ENCODE measurements at places on chromosomes 2 and 18.

- DNase-seq: no peak
Observed at GRCh38 chr2:37877457-37878315, 47.4 kb upstream of the RMDN2 start.

- no peak for DNase-seq
Observed at GRCh38 chr2:222298311-222299150, at the start of gene PAX3. PAX3 (minus strand) TSS chr2:222298998; CDS start chr2:222298615, 383 bp downstream.

DNA sequence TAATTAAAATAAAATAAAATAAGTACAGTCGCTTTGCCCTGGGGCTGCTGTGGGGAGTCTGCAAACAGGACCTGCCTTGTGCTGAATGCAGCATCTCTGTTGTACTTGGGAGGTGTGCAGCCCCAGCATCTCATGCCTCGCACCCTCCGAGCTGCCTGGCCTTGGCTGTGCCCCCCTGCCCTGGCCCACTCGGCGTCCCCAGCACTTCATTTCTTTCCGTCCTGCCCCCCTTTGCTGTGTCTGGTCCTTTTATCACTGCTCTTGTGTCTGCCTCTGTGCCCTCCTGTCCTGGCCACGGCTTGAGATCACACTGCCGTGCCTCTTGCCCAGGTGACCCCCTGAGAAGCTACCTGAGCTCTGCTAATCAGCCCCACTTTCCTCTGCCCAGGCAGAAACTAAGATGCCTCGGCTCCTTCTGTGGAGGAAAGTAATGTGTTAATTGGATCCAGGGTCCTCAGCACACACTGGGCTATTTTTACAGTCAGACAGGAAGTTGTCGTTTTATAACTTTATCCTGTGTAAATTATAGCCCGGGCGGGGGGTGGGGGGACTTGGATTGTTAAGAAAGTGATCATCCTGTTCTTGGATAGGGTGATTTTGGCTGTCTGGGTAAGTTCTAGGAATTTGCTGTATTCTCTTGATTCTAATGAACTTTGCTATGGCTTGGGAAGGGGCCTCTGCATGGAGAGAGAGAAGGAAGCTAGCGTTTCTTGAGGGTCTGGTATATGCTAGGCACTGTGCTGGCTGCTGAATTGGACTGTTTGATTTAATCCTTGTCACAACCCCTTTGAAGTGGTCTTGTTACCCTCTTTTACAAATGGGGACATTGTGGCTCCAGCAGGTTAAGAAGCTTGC is 69.4 kb downstream of the AGAP1 start:
- no peak for DNase-seq

- DNase-seq: no peak
Observed at GRCh38 chr2:88329815-88330603, 122.5 kb downstream of the FOXI3 start.

DNA sequence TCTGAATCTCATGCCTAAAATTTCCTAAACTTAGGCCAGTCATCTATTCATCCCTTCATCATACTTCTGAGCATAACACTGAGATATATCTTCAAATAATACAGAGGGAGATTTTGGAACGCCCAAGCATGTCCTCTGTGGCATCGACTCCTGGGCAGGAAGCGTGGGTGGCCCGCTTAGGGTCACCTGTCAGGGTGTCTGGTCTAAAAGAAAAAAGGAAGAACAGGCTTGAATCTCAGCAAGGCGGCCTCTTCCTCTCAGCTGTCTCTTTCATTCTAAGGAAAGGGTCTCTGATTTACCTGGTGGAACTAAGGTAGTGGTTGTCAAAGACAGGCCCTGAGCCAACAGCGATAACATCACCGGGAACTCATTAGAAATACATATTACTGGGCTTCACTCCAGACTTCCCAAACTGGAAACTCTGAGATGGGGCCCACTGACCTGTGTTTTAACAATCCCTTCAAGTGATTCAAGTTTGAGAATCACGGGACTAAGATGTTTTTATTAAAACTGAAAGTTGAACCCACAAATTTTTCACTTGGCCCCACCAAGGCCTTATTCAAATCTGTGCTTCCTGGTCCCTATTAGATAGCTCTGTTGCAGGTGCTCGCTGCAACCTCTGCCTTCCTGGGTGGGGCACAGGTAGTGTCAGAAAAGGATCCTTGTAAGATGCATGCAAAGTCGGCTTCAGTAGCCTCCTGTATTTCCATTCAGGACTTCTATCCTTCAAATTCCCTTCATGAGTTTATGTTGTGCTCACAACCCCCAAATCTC is 162.3 kb upstream of the CCDC68 start:
- no peak for DNase-seq

GRCh38 chr2:241235859-241236593 is 47.5 kb downstream of the ANO7 start:
- no peak for DNase-seq

GRCh38 chr2:111975819-111976218 is 77.4 kb downstream of the MERTK start:
- no peak for DNase-seq

GRCh38 chr2:229003256-229003655 is 267.8 kb downstream of the PID1 start:
- no peak for DNase-seq

GRCh38 chr18:26159353-26159752 is 25.7 kb downstream of the PSMA8 start:
- DNase-seq: no peak

DNA sequence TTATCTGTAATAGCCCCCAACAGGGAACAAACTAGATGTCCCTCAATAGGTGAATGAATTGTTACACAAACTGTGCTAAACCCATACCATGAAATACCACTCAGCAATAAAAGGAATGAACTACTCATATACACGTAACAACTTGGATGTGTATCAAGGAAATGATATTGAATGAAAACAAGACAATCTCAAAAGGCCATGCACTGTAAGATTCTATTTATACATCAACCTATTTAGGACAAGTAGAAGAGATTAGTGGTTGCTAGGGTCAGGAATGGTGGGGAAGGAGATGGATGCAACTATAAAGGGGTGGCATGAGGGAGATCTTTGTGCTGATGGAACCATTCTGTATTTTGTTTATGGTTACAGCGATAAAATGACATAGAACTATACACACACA is 47.1 kb downstream of the KANSL3 start:
- DNase-seq: no peak
